ENCODE measurements at places on chromosomes 5 and 9. TPM values are rescaled to one million over a fixed set of nuclear protein-coding genes. Genes with fewer than 3 reads are reported as not detected.

Gene CFAP90
- 0.84 TPM for total RNA-seq

Gene WNK2
- total RNA-seq: not detected

Gene PFN3
- not detected for total RNA-seq

Gene C9orf43
- total RNA-seq: not detected

Gene LTC4S
- total RNA-seq: 1.6 TPM

Gene PNPLA7
- 0.50 TPM for total RNA-seq

Gene PLAC8L1
- not detected for total RNA-seq

Gene ST8SIA4
- total RNA-seq: 0.34 TPM

Gene CDX1
- not detected for total RNA-seq

Gene ZNF454
- 0.84 TPM for total RNA-seq

Data from bronchus fibroblast of lung (primary cell).